ENCODE measurements at places on chromosomes 7 and 10. TPM values are rescaled to one million over a fixed set of nuclear protein-coding genes. Genes with fewer than 3 reads are reported as not detected.

Gene IQUB
- 0.21 TPM for total RNA-seq

Gene PVRIG
- not detected for total RNA-seq

Gene EIF5AL1
- total RNA-seq = 0.20 TPM

Gene DEPP1
- 16.5 TPM for total RNA-seq

Gene RHOBTB1
- total RNA-seq = 10.2 TPM

Gene MLXIPL
- total RNA-seq = 3.0 TPM

Gene TSPAN33
- total RNA-seq = 12.4 TPM

Gene ITIH5
- 2.0 TPM for total RNA-seq

Gene GAD2
- not detected for total RNA-seq

Gene ANKRD2
- 0.90 TPM for total RNA-seq

Gene GPR15LG
- not detected for total RNA-seq

Gene FOXP2
- 1.6 TPM for total RNA-seq

Gene LAMB4
- not detected for total RNA-seq

Gene WDR37
- total RNA-seq = 16.1 TPM

Gene IL2RA
- not detected for total RNA-seq

Gene GPR158
- not detected for total RNA-seq

Gene HOXA1
- total RNA-seq = 0.44 TPM

Gene TMEM196
- total RNA-seq = not detected

Gene LRIT1
- not detected for total RNA-seq

Gene DRGX
- not detected for total RNA-seq

Gene NUTM2E
- total RNA-seq = not detected

Gene ZNF680
- 16.6 TPM for total RNA-seq

Gene ZNF487
- 2.5 TPM for total RNA-seq

Gene OR2A7
- 16.3 TPM for total RNA-seq

Gene IDI2
- total RNA-seq = not detected

Gene RBP3
- not detected for total RNA-seq

Gene DNAH11
- 1.9 TPM for total RNA-seq

Gene SOSTDC1
- 13.9 TPM for total RNA-seq

Gene COL13A1
- 0.24 TPM for total RNA-seq

Gene TMEM243
- total RNA-seq = 22.1 TPM

Gene SRRM3
- 0.21 TPM for total RNA-seq

All from Calu3 (cell line).